ENCODE measurements at places on chromosomes 4 and X.

DNA sequence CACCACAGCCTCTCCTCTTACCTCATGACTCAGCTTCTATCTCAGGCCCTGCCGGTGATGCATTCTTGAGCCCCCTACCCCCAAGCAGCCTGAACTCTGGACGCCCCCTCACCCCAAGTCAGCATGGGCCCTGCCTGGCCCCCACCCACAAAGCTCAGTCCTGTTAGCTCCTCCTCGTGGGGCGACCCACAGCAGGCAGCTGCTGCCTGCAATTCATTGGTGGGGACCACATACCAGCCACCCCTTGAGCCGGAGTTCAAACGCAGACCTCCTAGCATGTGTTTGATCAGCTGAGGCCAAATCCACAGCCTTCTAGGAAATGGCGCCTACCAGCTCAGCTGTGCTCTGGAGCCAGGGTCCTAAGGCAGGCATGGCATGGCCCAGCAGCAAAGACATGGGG is 111.8 kb downstream of the EFNB1 start:
- no peak for DNase-seq

DNA sequence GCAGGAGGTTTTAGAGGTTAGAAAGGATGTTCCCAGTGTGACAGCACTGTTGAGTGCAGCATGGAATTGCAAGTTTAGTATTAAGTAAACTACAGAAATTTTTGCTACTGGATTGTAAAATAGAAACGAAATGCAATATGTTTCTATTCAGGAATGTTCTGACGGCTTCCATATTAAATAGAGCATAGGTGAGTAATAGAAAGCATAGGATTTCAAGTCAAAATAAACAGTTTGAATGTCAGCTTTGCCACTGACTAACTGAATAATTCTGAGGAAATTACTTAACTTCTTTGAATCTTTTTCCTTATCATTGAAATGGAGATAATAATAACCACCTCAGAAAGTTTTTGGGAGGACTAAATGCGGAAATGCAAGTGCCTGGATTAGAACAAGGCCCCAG is 331.9 kb upstream of the GK2 start:
- no peak for DNase-seq

DNA sequence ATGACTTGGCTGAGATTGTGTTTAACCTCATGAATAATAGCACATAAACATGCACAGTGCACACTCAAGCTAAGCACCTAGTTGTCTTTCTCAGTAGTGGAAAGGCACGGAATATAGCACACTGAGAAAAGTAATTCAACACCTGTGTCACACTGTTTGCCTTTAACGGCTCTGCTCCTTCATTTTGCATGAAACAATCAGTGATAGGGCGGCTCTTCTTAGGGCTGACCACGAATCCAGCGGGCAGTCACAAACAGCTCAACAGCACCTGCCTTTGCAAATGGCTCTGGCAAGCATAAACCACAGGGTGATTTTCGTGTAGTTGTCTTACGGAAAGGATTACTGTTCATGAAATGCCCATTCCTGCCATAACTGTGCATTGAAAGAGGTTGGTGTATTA is 954.0 kb upstream of the TENM3 start:
- no peak for DNase-seq

DNA sequence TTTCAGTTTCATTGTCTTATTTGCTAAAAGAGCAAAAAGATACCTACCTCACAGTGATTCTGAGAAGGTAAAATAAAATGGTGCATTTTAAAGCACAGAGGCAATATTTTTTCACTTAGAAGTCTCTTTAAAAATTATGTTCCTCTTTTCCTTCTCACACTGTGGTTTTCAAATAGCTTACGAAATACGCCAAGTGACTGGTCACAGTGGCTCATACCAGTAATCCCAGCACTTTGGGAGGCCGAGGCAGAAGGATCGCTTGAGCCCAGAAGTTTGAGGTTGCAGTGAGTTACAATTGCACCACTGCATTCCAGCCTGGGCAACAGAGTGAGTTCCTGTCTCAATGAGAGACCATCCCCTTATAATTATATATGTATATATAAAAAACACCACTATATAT is 372.6 kb downstream of the FBXO8 start:
- DNase-seq: no peak

GRCh38 chr4:152079543-152080293 is 318.9 kb upstream of the GATB start:
- no peak for DNase-seq

GRCh38 chr4:140595065-140595464 is 26.3 kb upstream of the UCP1 start:
- DNase-seq: no peak

GRCh38 chrX:79181401-79181800 is 36.9 kb downstream of the GPR174 start:
- DNase-seq: no peak

GRCh38 chr4:138449938-138450337 is 207.8 kb upstream of the SLC7A11 start:
- no peak for DNase-seq

DNA sequence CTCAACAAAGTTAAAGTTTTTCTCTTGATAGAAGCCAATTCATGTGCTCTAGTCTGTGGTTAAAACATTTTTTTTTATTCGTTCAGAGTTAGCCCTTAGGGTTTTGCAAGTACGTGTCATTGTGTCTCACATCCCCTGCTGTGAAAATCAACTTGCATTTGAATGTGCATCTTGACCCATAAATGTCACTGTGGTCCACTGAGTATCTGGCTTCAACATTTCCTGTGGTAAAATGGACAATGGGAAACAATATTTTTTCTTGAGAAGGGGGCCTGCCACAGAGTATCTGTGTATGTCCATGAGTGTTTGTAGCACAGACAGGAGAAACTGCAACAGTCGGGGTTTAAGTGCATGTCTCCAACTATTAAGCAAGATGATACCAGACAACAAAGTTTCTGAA is 554.8 kb upstream of the TENM3 start:
- DNase-seq: no peak

DNA sequence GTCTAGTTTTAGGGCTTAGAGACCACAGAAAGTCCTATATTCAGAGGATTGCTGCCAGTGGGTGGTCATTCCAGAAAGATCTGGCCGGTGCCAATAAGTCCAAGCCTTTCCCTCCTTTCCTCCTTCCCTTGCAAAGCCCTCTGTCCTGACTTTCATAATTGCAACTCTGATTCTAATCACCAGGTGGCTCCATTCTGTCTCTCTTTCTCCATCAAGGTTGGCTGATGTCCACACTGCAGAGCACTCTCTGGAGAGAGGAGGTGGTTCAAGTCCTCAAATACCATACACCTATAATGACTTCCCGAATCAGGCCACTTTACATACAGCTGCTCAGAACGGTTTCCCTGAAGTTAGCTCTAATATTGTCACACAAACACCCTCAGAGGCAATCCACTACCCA is 22.4 kb upstream of the ARMCX4 start:
- no peak for DNase-seq

- DNase-seq: no peak
These were observed 18.1 kb downstream of the GUCY2F start for GRCh38 chrX:109463784-109464183.

- DNase-seq: no peak
These were observed 73.6 kb upstream of the DHX15 start for GRCh38 chr4:24657768-24658617.

- DNase-seq: no peak
These were observed 167.5 kb upstream of the USP38 start for GRCh38 chr4:143017210-143017609.

DNA sequence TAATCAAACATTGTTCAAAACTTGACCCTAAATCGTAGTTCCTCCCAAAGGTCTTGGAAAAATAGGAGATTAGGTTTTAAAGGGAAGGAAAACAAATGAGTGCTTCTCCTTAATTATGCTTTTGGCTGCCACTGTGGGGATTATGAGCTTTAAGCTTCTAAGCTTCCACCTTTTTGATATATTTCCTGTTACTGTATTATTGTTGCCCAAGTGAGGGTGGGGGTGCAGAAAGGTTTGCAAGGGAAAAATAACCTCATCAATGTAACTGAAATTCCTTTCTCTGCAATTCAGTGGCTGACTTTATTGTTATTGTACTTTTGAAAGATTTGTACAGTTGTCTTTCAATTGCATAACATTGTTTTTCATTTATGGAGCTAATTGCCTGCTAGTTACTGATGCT is 285.1 kb downstream of the FRMPD4 start:
- DNase-seq: no peak

DNA sequence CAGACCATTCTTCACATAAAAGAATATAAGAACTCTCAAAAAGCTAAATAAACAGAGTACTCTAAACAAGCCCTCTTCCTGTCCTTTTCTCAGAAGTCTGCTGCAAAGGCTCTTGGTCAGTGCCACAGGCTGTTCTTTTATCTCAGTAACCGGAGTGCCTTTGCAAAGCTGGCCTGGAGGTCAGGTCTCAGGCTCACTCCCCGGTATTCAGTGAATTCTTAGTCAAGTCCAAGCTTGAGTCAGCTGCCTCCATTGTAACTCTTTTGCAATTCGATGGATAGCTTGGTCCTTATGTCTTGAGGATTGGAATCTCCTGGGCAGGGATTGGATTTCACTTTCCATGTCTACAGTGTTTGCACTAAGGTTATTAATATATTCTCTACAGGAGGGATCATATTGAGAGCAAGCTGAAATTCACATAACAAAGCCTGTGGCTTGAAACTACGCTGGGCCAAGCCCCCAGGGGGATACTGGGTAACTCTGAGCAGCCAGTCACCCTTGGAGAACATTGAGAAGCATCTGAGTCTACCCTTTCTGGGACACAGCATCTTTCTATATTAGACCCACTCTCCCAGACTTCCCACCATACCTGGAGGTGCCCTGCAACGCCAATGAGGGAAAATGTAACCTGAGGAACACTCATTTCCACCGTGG is 10.0 kb upstream of the HS6ST2 start:
- DNase-seq: no peak

- no peak for DNase-seq
These were observed 809.6 kb downstream of the PDHA2 start for GRCh38 chr4:96649536-96649935.

GRCh38 chr4:177315767-177316464 is 6.2 kb downstream of the NEIL3 start:
- no peak for DNase-seq

- no peak for DNase-seq
These were observed 421 bp upstream of the PLAC1 start for GRCh38 chrX:134658760-134659023.

DNA sequence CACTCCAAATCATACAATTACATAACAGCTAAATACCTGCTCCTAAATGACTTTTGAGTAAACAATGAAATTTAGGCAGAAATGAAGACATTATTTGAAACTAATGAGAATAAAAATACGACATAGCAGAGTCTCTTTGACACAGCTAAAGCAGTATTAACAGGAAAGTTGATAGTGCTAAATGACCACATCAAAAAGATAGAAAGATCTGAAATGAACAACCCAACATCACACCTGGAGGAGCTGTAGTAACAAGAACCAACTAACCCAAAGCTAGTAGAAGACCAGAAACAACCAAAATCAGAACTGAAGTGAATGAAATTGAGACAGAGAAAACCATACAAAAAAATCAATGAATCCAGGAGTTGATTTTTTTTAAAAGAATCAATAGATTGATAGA is 257.8 kb downstream of the ARAP2 start:
- DNase-seq: no peak

DNA sequence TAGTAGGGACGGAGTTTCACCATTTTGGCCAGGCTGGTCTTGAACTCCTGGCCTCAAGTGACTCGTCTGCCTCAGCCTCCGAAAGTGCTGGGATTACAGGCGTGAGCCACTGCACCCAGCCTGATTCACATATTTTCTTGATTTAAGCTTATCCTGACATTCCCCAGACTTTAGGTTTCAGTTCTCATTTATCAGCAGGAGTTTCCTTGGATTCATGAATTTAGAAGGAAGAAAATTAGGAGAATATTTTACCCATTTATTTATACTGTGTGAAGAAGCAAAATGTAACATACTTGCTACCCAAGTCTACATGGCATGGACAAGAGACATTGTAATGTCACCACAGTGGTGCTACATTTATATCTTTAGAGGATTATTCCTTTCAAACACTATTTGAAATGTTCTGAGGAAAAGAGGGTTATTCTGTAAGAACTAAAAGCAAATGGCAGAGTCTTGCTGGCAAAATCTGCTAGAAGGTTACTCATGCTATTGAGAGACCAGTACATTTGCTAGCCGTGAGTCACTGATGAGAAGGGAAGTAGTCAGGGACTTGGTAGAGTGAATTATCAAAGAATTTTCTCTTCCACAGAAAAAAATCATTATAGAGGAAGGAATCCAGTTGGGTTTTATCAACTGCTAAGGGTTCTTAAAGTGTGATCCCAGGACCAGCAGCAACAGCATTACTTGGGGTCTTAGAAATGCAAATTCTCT is 26.1 kb upstream of the CFAP299 start:
- DNase-seq: no peak

GRCh38 chr4:76386566-76387305 is 34.2 kb downstream of the CCDC158 start:
- no peak for DNase-seq

DNA sequence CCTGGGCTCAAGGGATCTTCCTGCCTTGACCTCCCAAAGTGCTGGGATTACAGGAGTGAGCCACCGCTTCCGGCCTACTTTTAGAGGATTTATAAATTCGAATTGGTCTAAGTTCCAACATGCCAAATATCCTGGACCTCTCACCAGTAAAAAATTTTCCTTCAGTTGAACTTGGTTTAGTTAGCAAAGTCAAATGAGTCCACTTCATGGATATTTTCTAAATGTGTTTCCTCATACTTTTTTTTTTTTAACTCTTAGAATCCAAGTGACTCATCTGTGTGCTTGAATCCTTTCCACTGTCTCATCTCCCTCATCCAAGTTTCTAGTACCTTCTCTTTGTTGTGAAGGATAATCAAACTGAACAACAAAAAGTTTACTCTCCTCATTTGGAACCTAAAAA is 49.7 kb downstream of the RBM47 start:
- DNase-seq: no peak

DNA sequence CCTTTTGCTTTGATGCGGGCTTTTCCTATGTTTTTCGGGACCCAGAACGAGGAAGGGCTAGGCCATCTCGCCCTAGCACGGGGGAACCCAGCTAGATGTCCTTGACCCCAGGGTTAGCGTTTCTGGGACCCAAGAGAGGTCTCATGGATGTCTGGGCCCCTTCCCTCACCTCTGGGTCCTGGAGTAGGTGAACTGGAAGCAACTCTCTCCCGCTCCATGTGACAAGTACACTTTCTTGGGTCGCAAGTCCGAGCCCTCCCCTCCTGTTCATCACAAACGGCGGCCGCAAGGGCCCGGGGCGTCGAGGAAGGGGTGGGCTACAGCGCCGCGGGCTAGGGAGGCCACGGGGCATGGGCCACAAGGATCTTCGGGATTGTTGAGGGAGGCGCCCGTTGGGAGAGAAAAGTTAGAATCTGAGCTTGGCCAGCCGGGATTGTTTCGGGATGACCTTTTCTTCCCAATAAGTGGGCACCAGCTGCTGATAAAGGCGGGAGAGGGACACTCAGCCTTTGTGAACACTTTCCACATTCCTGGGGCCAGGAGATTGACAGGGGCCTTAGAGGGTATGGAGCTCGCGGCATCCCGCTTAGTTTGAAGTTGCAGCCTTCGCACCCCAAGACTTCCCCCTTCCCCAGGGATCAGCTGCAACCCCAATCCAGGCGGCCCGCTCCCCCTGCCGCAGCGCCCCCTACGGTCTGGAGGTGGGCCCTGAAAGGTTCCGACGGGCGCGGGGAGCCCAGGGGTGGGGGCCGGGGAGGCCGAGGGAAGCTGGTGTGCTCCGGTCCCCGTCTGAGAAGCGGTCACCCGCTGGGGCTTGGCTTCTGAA is 136.9 kb upstream of the ZIC3 start:
- DNase-seq: no peak

GRCh38 chr4:17630228-17630627 is 15.8 kb downstream of the MED28 start:
- no peak for DNase-seq
